ENCODE measurements at places on chromosomes 6 and 20. TPM values are rescaled to one million over a fixed set of nuclear protein-coding genes. Genes with fewer than 3 reads are reported as not detected.

The DDX27 gene
- 31.4 TPM for total RNA-seq

The GSTA5 gene
- total RNA-seq, result not detected

GRCh38 chr20:35117196-35117595 is 24.6 kb upstream of the TRPC4AP start:
- no peak overlapping the region for H3K27ac ChIP-seq
- H3K4me1 ChIP-seq, result no peaks in the 10 kb centered on the region
- no peaks in the 10 kb centered on the region for H3K27me3 ChIP-seq
- no peak overlapping the region for H3K4me3 ChIP-seq

GRCh38 chr6:23213651-23214050 is 644.3 kb downstream of the HDGFL1 start:
- no peak overlapping the region for H3K27ac ChIP-seq
- peaks cover 12% of the 10 kb centered on the region for H3K36me3 ChIP-seq
- no peak for DNase-seq
- no peak overlapping the region for H3K4me3 ChIP-seq
- H3K27me3 ChIP-seq, result peaks cover 2% of the 10 kb centered on the region

The CST2 gene
- total RNA-seq, result not detected

- H3K27me3 ChIP-seq, result no peaks in the 10 kb centered on the region
- H3K36me3 ChIP-seq, result no peaks in the 10 kb centered on the region
- DNase-seq, result peak; percentile 54
- no peak overlapping the region for H3K27ac ChIP-seq
- H3K4me3 ChIP-seq, result no peak overlapping the region
Observed at GRCh38 chr6:40852779-40853373, 186.1 kb downstream of the UNC5CL start.

DNA sequence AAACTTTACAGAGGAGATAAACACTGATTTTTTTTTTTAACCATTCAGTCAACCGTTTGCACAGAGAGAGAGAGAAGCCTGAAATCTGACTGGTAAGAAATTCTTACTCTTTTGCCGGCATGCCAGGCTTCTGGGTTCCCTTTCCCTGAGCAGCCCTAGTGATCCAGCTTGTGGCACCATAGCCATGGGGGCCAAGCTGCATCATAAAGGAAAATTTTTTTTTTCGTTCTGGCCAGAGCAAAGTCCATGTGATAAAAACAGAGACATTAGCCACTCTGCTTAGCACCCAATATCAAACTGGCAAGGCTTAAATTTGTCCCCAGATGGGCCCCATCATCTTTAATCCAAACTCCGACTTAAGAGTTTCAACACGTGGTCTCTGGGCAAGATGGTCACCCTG is 44.5 kb downstream of the CEP85L start:
- no peak overlapping the region for H3K27ac ChIP-seq
- peaks cover 3% of the 10 kb centered on the region for H3K4me1 ChIP-seq
- DNase-seq, result no peak
- peaks cover 10% of the 10 kb centered on the region for H3K27me3 ChIP-seq
- H3K4me3 ChIP-seq, result no peak overlapping the region

DNA sequence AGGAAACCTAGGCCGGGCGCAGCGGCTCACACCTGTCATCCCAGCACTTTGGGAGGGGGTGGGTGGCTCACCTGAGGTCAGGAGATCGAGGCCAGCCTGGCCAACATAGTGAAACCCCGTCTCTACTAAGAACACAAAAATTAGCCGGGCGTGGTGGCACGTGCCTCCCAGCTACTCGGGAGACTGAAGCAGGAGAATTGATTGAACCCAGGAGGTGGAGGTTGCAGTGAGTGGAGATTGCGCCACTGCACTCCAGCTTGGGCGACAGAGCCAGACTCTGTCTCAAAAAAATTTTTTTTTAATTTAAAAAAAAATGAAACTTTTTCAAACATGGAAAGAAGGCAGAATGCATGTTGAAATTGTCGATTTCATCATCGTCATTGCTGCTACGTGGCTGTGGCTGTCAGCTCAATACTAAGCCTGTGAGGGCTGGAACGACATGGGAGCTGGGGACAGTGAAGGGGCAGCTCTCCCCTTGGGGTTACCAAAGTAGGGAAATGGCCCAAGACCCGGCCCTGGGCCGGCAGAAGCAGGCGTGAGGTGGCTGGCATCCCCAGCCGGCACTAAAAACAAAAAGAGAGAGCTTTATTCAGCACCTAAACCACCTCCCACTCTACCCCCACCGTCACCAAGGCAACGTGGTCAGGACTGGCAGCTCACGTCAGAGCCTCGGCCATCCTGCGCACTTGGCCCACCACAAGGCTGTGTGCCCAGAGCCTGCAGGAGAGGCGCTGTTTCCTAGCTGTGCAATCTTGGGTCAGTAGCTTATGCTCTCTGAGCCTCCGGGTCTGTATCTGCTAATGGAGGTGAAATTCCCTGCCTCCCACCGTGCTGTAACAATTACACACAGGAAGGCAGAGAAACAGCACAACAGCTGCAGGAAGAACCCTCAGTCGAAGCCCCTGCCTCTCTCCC is 30.8 kb downstream of the AGPAT4 start:
- H3K4me3 ChIP-seq, result no peak overlapping the region
- no peak overlapping the region for H3K27ac ChIP-seq
- no peaks in the 10 kb centered on the region for H3K36me3 ChIP-seq
- no peak for DNase-seq
- peaks cover 40% of the 10 kb centered on the region for H3K4me1 ChIP-seq
- H3K27me3 ChIP-seq, result peaks cover 3% of the 10 kb centered on the region

GRCh38 chr20:4897600-4897999 is 103.7 kb downstream of the SLC23A2 start:
- peak overlapping the region; percentile 31 for H3K4me3 ChIP-seq
- peaks cover 39% of the 10 kb centered on the region for H3K4me1 ChIP-seq
- peaks cover 3% of the 10 kb centered on the region for H3K27me3 ChIP-seq
- H3K27ac ChIP-seq, result no peak overlapping the region

GRCh38 chr6:43799551-43800297 is 29.7 kb downstream of the VEGFA start:
- H3K4me1 ChIP-seq, result peaks cover 19% of the 10 kb centered on the region
- H3K36me3 ChIP-seq, result no peaks in the 10 kb centered on the region
- no peak overlapping the region for H3K4me3 ChIP-seq
- peaks cover 9% of the 10 kb centered on the region for H3K27me3 ChIP-seq

The SRSF6 gene
- 161 TPM for total RNA-seq

DNA sequence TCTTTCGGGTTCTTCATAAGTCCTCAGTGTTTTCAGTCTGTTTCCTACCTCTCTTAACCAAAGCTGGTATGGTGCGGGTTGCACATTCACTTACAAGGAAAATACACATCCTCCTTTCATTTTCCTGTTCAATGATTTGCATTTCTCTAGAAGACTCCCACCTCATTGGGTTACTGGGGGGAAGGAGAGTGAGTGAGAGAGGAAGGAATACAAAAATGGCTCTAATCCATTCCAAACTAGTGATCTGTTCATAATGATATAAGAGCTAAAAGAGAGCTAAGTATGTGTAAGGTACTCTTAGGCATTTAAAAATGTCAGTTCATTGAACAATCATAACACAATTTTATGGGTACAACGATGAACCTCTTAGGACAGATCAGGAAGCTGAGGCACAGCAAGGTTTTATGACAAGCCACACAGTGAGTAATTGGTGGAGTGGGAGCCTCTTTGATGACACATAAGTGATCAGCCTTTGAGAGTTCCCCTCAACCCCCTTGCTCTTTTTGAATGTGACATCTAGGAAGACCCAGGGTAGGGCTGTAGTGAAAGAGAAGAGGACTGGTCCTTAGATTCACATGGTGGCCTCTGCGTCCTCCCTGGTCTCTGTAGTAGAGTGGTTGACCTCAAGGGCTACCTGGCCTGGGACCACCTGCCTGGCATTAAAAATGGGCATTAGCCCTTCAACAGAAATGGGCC is 328.4 kb upstream of the SOX4 start:
- no peak overlapping the region for H3K4me3 ChIP-seq
- peaks cover 3% of the 10 kb centered on the region for H3K27me3 ChIP-seq
- no peak overlapping the region for H3K27ac ChIP-seq
- peaks cover 4% of the 10 kb centered on the region for H3K36me3 ChIP-seq
- DNase-seq, result no peak
- no peaks in the 10 kb centered on the region for H3K4me1 ChIP-seq

- peaks cover 11% of the 10 kb centered on the region for H3K27me3 ChIP-seq
- H3K4me3 ChIP-seq, result no peak overlapping the region
- no peaks in the 10 kb centered on the region for H3K36me3 ChIP-seq
Observed at GRCh38 chr6:109458774-109459531, 3.4 kb upstream of the MICAL1 start.
